SJSA1 (cell line): ENCODE measurements at places on chromosomes 4 and X. TPM values are rescaled to one million over a fixed set of nuclear protein-coding genes. Genes with fewer than 3 reads are reported as not detected.

DNA sequence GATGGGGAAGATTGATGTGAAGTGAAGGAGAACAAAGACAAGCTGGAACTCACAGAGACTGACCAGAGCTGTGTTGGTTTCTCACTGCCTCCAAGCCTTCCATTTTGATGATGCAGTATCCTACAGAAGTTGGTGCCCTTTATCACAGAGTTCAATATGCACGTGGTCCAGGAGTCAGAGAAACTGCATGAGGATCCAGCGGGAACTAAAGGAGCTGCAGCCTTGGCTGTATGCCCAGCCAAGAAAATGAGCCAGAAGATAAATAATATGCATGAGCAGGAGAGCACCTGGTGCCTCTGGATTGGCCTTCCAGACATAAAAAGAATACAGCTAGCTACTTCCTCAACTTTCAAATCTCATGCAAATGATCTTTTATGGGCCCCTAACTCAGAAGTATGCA lies 44.3 kb upstream of the DCLK2 start:
- no peaks in the 10 kb centered on the region for H3K4me1 ChIP-seq
- no peaks in the 10 kb centered on the region for H3K27me3 ChIP-seq
- no peak for DNase-seq
- no peaks in the 10 kb centered on the region for H3K36me3 ChIP-seq
- no peak overlapping the region for H3K27ac ChIP-seq

DNA sequence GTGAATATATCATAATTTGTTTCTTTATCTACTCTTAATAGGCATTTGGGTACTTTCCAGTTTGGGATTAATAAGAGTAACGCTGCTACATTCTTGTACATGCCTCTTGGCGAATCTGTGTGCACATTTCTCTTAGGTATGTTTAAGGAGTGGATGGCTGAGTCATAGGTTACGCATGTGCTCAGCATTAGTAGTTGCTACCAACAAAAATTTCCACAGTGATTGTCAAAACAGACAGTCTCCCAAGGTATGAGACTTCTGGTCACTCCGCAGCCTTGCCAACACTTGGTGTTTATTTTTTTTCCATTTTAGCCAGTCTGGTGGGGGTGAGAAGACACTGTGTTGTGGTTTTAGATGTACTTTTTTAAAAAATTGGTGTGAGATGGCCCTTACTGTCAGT lies 44.6 kb downstream of the FGFBP1 start:
- H3K27ac ChIP-seq, result peak overlapping the region; percentile 64
- peak; percentile 70 for DNase-seq

The CFAP47 gene
- total RNA-seq, result not detected in 2 replicates

GRCh38 chr4:113355550-113356371 lies 306.3 kb downstream of the ANK2 start:
- H3K4me1 ChIP-seq, result peaks cover 21% of the 10 kb centered on the region
- no peaks in the 10 kb centered on the region for H3K36me3 ChIP-seq
- no peaks in the 10 kb centered on the region for H3K27me3 ChIP-seq
- H3K27ac ChIP-seq, result peak overlapping the region; percentile 59
- H3K4me3 ChIP-seq, result peak overlapping the region; percentile 15

GRCh38 chr4:4853921-4854648 lies 5.4 kb upstream of the MSX1 start:
- no peak overlapping the region for H3K4me3 ChIP-seq
- DNase-seq, result no peak
- no peaks in the 10 kb centered on the region for H3K4me1 ChIP-seq
- H3K36me3 ChIP-seq, result no peaks in the 10 kb centered on the region

The SHOX gene
- not detected in 2 replicates for total RNA-seq

- peaks cover 39% of the 10 kb centered on the region for H3K4me1 ChIP-seq
- no peaks in the 10 kb centered on the region for H3K27me3 ChIP-seq
- H3K36me3 ChIP-seq, result no peaks in the 10 kb centered on the region
- H3K27ac ChIP-seq, result peak overlapping the region; percentile 82
- DNase-seq, result peak; percentile 80
These were observed 205.4 kb downstream of the DCLK2 start for GRCh38 chr4:150283689-150284088.

The SYTL4 gene
- total RNA-seq, result 8.0 and 9.7 TPM in 2 replicates

The ADH7 gene
- total RNA-seq, result not detected in 2 replicates

DNA sequence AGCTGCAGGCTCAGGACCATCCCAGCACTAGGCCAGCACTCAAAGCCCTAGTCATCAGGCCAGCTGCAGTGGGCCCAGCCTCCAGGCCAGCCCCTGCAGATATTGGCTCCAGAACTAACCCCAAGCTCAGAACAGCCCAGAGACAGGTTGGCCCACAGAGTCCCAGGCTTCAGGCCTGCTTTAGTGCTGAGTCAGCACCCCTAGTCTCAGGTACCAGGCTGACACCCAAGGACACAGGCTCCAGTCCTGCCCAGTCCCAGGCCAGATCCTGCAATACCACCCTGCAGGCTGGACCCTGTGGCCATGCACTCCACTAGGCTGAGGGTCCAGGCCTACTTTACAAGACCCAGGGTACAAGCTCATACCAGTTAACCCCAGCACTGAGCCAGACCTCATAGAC lies 234.4 kb upstream of the GPRIN3 start:
- no peaks in the 10 kb centered on the region for H3K36me3 ChIP-seq
- no peak for DNase-seq
- peaks cover 19% of the 10 kb centered on the region for H3K4me1 ChIP-seq
- H3K4me3 ChIP-seq, result no peak overlapping the region

DNA sequence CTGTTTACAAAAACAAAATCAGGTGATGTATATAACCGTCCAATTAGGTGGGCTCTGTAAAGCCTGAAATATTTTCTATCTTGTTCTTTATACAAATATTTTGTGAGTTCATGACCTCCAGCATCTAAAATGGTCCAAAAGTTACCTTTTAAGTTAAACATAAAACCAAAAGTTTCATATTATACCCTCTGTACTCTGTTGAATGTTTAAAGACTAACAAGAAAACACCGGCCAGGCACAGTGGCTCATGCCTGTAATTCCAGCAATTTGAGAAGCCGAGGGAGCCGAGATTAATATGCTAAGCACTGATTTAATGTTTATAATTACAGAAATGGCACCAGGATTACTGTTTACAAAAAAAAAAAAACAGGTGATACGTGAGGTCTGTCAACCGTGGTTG lies 328.4 kb downstream of the DHRSX start:
- H3K36me3 ChIP-seq, result no peaks in the 10 kb centered on the region
- H3K4me3 ChIP-seq, result no peak overlapping the region
- no peak overlapping the region for H3K27ac ChIP-seq

The BTC gene
- not detected in 2 replicates for total RNA-seq

DNA sequence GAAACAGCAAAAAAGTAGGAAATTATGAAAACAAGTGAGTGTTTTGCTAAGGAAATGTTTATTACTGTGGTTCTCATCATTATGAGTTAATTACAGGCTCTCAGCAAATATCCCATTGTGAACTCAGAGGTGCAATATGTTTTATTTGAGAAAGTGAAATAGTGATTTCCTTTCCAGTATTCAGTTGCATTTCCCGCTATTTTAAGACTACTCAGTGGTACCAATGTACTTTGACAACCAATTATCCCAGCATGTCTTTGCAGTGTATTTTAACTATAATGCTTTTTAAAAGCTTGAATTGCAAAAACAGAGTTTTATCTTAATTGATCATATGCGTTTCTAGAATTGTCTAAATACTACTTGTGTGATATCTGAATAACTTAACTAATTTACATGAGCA lies 383.8 kb upstream of the TENM3 start:
- H3K4me3 ChIP-seq, result no peak overlapping the region
- H3K4me1 ChIP-seq, result no peaks in the 10 kb centered on the region
- no peak for DNase-seq
- H3K27me3 ChIP-seq, result 0 out of 2 replicates have a peak, but pooled peaks cover 4% of the 10 kb centered on the region
- no peaks in the 10 kb centered on the region for H3K36me3 ChIP-seq

DNA sequence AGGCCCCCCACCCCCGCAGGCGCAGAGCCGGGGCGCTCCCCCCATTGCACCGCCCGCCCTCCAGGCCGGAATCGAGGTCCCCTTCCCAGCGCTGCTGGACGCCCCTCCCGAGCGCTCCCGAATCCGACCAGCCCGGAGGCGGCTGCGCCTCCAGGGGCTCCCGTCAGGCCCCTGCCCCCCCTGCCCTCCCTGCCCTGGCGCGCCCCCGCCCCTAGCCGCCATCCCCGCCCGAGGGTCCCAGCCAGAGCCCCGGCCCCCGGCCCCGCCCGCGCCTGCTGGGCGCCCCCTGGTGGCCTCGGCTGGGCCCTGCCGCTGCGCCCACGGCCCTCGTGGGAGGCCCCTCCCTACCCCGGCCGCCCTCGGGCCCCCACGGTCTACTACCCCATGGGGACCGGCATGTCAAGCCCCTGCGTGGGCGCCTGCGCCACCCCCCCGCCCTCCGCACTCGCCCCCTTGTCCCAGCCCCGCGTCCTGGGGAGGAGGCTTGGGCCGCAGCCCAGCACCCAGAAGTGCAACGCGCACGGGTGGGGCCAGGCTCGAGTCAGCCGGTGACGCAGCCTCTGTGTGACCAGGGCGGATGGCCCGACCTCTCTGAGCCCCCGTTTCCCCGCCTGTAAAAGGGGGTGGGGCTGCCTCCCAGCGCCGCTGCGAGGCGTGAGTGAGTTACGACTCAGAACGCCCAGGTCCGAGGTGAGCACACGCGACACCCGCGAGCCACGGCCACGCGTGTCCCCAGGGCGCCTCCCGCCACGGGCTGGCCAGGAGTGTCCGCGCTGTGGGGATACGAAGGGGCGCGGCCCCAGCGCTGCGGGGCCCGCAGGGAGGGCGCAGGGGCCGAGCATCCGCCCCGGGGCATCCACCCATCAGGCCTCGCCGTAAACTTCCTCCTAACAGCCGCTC lies 104.9 kb downstream of the FAM53A start:
- H3K36me3 ChIP-seq, result no peaks in the 10 kb centered on the region
- 0 out of 2 replicates have a peak, but pooled peaks cover 4% of the 10 kb centered on the region for H3K4me1 ChIP-seq
- peak overlapping the region; percentile 29 for H3K4me3 ChIP-seq

GRCh38 chr4:101334963-101335572 lies 12.3 kb downstream of the PPP3CA start:
- no peaks in the 10 kb centered on the region for H3K36me3 ChIP-seq
- H3K27me3 ChIP-seq, result no peaks in the 10 kb centered on the region
- no peak overlapping the region for H3K4me3 ChIP-seq

DNA sequence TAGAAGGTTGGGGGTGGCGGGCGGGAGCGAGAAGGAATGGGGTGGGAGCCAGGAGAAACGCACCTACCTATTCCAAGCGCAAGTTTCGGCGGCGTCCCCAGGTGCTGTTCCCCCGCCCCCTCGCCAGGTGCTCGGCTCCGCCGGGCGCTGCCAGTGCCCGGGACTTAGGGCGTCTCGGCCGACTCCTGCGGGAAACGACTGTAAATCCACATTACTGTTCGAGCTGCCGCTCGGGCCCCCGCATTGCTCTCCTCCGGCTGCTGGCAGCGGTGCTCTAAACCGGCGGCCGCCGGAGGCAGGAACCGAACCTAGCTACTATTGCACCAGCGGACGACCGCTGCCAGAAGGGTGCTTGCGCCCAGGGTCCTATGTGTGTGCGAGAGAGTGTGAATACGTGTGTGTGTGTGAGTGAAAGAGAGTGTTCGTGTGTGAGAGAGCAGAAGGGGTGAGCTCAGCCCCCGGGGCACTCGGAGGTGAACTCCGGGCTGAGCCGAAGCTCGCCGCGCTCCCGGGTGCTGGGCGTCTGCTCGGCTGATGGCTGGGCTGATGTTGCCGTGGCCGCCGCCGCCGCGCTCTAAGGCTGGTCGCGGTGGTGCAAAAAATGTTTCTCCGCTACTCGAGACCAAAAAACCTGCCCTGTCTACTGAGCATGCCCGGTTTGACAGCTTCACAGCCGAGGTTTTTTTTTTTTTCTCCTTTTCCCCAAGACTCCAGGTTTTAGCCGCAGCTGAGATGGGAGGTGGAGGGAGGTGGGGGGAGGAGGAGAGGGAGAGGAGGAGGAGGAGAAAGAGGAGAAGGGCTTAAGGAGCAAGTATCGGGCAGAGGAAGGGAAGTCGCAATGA lies 115.7 kb upstream of the TEX13C start:
- DNase-seq, result no peak
- peaks cover 4% of the 10 kb centered on the region; the same call in 1 of the 2 replicates for H3K27me3 ChIP-seq
- no peaks in the 10 kb centered on the region for H3K36me3 ChIP-seq
- no peak overlapping the region for H3K4me3 ChIP-seq
- H3K4me1 ChIP-seq, result no peaks in the 10 kb centered on the region

DNA sequence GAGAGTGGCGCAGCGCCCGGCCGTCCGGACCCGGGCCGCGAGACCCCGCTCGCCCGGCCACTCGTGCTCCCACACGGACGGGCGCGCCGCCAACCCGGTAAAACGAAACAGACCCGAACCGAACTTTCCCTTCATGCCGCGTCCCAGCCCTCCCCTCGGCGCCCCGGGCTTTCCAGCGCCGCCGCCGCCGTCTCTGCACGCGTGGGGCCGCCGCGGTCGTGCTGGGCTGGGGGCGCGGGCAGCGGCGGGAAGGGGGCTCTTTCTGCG lies 222 bp downstream of the SMAD1 start:
- H3K27me3 ChIP-seq, result no peaks in the 10 kb centered on the region
- peaks cover 8% of the 10 kb centered on the region for H3K36me3 ChIP-seq
- H3K4me1 ChIP-seq, result peaks cover 12% of the 10 kb centered on the region
- H3K4me3 ChIP-seq, result peak overlapping the region; percentile 96

The SPATA4 gene
- total RNA-seq, result not detected in 2 replicates

- H3K27ac ChIP-seq, result no peak within 1 kb of the TSS
- peak within 1 kb of the TSS; percentile 48 for H3K4me3 ChIP-seq
- peaks cover 23% of the 10 kb centered on the region for H3K27me3 ChIP-seq
- DNase-seq, result peak; percentile 41
These were observed at the start of gene NDST3 for GRCh38 chr4:118034053-118034785. NDST3 (plus strand) TSS chr4:118034486; CDS start chr4:118053911, 19,425 bp downstream.

GRCh38 chr4:123399627-123400358 lies 3.2 kb downstream of the SPRY1 start:
- no peak overlapping the region for H3K4me3 ChIP-seq
- H3K36me3 ChIP-seq, result no peaks in the 10 kb centered on the region
- H3K27me3 ChIP-seq, result no peaks in the 10 kb centered on the region
- H3K27ac ChIP-seq, result no peak overlapping the region
- no peak for DNase-seq

The DUSP9 gene
- 0.08 TPM in 1 of 2 replicates, not detected in the other for total RNA-seq

DNA sequence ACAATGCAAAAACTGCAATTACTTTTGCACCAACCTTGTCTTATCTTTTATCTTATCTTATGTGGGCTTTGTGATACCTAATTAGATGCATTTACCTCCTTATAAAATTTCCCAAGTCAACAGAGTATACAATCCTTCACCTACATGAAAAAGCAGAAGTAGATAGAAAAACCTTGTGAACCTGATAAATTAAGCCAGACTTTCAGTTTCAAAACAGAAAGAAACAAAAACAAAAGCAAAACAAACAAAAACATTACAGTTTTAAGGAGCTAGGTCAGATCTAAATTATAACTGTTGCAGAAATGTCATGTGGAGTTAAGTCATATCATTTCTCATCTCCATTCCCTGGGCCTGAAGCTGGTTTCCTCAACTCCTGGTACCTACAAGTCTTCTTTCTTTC lies 24.9 kb upstream of the CXXC4 start:
- H3K4me3 ChIP-seq, result no peak overlapping the region
- no peaks in the 10 kb centered on the region for H3K27me3 ChIP-seq
- H3K4me1 ChIP-seq, result peaks cover 5% of the 10 kb centered on the region
- no peaks in the 10 kb centered on the region for H3K36me3 ChIP-seq

- DNase-seq, result no peak
- no peak overlapping the region for H3K27ac ChIP-seq
- H3K4me1 ChIP-seq, result no peaks in the 10 kb centered on the region
- no peaks in the 10 kb centered on the region for H3K27me3 ChIP-seq
These were observed 30.9 kb upstream of the INTS6L start for GRCh38 chrX:135489542-135489941.
